ENCODE measurements at places on chromosomes 12 and 14.

DNA sequence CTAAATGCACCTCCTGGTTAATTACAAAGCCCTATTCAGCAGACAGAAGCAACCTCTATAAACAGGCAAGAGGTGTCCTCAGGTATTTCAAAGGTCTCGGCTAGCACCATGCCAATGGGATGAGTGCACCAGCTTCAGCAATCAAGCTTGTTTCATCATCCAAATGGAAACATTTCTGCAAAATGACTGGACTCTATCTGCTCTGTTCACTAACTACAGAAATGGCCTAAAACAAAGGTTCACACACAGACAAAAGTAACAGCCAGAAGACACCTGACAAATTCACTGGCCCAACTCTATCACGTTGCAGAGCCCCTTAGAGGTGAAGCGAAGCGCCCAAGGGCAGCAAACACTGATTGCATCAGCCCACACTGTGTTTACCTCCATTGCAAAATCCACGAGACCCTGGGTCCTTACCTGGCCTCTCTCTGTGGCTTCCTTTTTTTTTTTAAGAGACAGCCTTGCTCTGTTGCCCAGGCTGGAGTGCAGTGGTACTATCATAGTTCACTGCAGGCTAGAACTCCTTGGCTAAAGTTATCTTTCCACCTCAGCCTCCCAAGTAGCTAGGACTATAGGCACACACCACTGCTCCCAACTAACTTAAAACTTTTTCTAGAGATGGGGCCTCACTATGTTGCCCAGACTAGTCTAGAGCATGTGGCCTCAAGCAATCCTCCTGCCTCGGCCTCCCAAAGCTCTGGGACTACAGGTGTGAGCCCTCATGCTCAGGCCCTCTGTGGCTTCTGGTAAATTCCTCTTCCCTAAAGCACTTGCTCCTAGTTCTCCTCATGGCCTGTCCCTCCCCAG is 8.5 kb upstream of the SYNE3 start:
- no peak for DNase-seq

GRCh38 chr14:60819575-60819974 is 85.0 kb downstream of the MNAT1 start:
- no peak for DNase-seq

DNA sequence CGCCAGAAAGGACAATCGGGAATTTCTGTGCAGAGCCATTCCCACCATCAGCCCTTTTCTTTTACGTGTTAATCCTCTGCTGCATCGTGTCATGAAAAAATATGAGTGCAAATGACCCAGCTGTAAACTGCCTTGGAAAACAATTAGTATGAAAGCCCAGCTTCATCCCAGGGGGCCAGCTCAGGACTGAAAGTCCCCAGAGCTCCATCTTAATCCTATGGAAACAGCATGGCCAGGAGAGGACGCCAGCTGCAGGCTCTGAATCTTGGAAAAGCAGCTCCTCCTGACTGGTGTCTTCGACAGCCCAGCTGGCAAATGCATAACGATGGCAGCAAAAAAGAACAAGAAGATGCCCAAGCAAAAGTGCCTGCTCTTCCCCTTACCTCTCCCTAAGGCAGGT is 191.5 kb downstream of the NTF3 start:
- DNase-seq: no peak

DNA sequence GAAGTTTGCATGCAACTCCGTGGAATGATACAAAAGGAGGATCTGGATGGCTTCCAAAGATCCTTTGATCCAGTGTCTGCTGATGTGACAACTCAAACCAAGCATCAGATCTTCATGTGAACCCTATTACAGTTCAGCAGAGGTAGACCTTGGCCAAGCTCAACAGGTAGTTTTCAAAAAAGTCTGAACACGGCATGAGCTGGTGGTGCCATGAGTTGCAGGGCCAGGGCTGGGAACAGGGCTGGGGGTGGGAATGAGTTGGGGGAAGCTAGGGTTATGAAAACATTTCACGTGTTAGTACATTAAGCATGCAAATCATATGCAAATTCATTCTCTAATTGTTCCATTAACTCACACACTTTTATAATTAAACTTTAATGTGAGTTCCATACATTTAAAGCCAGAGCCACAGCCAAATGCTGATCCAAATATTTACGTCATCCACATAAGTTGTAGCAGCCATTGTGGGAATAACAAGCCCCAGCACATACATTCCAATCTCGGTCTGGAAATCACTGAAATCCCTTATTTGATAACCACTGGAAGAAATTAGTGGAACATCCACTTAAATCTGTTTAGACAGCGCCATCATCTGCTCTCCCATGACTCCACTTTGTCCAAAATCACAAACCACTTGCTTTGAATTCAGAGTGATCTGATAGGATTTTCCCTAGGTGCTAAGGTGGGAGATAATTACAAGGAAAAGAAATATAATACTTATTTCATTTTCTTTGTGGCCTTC is 158.5 kb downstream of the APAF1 start:
- no peak for DNase-seq

DNA sequence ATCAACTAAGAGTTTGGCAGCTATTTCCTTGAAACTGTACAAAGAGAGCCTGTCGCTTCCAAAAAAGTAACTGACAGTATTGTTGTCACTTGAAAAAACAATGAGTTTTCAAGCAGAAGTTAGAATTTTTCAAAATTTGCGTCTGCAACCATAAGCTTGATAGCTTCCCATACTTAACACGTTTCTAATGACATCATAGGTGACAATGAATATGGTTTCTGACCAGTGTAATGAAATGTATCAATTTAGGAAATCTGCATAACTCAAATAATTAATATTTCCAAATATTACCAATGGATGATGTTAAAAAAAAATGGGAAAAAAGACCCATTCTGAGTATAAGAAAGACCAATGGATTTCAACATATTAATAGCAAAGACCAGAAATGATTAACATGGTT is 165.4 kb upstream of the CRY1 start:
- no peak for DNase-seq

DNA sequence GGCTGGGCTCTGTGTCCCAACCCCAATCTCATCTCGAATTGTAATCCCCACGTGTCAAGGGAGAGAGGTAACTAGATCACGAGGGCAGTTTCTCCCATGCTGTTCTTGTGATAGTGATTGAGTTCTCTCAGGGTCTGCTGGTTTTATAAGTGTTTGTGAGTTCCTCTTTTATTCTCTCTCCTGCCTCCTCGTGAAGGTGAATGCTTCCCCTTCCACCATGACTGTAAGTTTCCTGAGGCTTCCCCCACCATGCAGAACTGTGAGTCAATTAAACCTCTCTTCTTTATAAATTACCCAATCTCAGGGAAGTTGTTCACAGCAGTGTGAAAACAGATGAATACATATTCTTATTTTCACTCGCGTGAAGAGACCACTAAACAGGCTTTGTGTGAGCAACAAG is 148.2 kb downstream of the TMEM30B start:
- no peak for DNase-seq

DNA sequence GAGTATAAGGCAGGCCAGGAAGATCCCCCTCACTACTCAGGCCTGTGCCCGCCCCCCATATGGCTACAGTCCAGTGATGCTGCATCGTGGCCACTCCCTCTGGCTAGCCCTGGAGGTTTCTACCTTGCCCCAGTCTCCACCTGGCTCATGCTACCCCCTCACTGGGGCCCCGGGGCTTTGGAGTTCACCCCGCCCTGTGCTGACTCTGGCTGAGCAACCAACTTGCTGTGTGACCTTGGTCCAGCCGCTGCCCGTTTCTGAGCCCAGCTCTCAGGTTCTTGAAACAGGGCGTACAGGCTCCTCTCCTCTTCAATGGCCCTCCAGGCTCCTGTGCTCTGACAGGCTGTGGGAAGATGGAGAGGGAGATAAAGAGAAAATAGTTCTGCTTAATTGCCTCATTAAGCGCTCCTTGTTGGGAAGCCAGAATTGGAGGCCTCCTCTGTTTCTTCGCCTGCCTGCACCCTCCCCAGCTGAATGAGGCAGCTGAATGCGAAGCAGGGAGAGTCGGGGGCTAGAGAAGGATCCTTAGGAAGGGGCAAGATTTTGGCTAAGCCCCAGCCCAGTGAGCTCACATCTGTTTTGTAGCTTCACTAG is 138.2 kb upstream of the NCOR2 start:
- no peak for DNase-seq

DNA sequence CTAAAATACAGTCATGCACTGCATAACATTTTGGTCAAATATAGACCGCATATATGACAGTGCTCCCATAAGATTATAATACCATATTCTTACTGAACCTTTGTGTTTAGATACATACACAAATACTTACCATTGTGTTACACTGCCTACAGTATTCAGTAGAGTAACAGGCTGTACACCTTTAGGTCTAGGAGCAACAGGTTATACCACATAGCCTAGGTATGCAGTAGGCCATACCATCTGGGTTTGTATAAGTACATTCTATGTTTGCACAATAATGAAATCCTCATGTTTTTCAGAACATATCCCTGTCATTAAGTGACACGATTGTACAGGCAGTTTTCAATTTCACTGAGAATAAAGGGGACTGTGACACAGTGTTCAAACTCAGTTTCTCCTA is 22.3 kb downstream of the KDM5A start:
- DNase-seq: no peak

DNA sequence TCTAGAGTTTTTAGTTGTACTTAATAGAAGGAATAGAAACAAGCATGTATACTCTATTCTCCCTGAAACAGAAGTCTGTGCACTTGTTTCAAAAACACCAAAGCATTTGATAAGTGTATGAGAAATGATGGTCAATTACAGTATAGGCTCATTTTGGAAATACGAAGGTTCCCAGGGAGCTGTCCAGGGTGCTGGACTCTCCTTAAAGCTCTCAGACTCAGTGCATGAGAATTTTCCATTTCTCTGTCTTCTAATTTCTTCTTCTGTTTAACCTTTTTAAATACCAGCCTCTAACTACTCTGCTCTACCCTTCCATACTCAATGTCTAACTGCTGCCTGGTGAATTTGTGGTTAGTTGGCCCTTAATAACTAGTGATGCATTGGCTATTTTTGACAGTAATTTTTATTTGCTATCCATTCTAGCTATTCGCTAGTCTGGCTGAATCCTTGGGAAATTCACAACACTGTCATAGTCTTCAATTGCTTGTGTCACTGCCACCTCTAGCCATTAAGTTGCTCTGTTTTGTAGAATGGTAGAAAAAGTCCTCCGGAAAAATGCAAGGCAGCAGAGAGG is 229.2 kb downstream of the NRXN3 start:
- no peak for DNase-seq

DNA sequence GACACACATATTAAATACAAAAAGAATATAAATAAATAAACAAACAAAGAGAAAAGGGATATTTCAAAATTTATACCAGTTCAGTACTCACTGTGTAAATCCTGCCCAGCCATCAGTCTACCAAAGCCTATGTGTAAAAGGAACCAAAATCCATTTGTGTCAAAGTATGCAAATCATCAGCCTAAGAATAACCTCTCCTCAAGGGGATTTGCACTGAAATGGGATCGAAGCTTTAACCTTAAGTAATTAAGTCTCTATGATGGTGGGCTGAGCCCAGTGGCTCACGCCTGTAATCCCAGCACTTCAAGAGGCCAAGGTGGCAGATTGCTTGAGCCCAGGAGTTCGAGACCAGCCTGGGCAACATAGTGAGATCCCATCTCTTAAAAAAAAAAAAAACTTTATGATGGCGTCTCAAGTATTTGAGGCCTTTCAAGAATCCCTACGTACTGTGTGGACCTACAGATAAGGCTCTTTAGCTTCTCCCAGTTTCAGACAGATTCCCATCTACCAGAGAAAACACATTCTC is 57.8 kb upstream of the METAP2 start:
- no peak for DNase-seq

GRCh38 chr14:83975841-83976770 is 1553.8 kb upstream of the FLRT2 start:
- no peak for DNase-seq

GRCh38 chr14:68783408-68784225 is 9.2 kb downstream of the ZFP36L1 start:
- DNase-seq: no peak

DNA sequence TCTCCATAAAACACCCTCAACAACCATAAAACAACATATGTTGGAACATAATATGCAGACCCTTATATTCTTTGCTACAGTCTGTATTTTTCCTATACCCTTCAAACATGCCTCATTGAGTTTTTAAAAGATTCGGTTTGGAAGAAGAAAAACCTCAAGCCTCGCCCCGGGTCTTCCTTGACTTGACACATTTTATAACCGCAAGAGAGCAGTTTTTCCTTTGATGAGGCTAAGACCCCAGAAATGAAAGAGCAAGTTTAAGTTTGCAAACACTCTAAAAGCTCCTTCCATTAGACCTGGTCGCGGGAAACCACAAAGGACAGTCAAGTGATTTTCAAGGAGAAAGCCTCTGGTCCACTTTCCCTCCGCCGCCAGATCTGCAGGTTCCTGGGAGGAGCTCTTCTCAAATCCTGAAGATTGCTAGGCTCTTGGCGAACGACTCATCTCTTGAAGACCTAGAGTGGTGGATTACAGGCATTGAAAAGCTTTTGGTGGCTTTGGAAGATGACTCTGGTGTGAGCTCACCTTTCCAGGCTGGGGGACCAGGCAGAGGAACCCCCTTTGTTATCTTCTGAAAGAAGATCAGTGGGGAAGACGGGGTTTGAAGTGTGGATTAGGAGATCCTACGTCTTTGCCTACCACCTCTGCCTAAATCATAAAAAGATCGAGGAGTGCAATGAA is at the start of gene ASCL4:
Gene ASCL4 (plus strand): TSS at position 356 of the 681 bp plus-strand sequence. CDS start 515 bp downstream, outside the sequence.
- no peak for DNase-seq

- DNase-seq: no peak
Measured at GRCh38 chr12:89179983-89180382, 172.3 kb downstream of the DUSP6 start.

DNA sequence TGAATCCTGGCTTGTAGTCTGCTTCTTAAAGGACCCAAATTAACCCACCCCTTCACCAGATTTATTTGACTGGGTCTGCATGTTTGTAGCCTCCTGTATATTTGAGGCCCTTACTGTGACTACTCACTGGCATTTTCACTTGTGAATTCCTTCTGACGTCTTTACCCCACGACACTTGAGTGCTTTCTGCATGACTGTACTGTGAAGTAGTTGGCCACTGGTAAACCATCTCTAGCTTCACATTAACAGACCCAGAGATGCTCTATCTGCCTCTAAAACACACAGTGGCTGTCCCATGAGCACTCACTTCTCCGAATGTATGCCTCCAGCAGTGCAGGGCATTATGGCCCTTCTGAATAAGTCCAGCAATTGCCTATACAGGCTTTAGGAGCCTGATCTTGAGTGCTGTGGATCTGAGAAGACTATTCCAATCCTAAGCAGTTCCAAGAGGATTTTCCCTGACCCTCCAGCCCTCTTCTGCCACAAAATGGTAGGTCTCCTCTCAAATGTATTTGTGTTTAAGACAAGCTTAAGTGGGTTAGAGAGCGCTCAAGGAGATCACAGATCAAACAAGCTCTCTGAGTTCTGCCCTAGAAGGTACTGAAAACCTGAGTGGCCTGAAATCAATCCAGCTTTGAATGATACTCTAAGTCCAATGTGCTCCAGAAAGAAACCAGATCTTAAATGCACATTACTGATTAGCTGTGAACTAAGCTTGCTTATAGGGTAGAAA is 534.7 kb downstream of the RPS29 start:
- no peak for DNase-seq

DNA sequence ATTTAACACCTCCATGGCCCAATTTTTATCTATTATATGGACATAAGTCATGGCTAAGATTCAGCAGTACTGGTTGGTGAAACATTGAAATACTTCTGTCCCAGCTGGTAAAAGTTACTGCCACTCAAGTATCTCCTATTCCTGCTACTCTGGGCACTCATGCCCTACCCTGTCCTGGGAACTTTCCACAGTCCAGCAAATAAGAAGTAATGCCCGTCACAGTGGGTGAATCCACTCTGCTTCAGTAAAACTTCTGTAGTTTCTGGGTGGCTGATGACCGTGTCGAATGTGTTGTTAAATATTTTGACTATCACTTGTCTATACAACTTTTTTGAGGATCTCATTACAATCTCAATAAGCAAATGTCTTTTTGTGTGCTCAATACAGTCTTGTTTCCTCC is 209.3 kb upstream of the IGF1 start:
- no peak for DNase-seq

Measured in stimulated activated CD4-positive, alpha-beta T cell treated with anti-CD3 and anti-CD28 coated beads, TNF-alpha, amount 100 ng/mL, for 1 hour (primary cell).